ENCODE measurements at places on chromosomes 2 and 18.

DNA sequence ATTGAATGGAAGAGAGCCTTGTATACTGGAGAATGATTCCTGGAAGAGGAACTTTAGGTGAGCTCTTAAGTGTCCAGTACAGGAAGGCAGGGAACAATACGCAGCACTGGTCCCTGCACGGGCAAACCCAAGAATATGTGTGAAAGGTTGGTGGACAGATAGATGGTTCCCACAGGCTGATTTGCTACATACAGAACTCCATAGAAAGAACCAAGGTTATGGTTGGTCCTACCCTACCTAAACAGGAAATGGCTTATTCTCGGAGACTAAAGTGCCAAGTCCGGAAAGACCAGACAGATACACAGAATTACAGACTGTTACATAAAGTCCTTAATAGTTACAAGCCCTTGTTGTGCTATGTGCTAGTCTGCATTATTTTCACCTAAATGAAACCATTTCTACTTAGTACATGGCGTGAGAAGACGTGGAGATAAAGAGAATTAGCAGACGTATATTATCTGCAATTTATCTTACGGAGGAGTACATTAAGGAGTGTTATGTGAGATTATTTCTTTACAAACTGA, 1.2 kb downstream of the REV1 start:
- DNase-seq, result peak; percentile 31

DNA sequence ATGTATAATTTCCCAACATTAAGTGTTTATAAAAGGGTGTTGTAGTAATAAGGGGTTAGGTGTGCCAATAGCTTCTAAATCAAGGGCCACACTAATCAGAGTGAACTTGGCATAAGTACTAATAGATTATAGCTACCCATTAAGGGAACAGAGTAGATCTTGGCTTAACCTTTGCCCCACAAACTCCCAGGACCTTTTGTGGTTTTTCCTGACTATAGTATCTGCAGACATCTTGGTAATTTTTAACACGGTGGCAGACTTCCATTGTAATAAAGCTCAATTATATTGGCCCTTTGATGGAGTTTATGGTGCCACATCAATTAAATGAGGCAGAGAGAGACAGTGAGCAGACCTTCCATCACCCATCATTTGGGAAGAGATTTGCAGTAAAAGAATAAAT, 358.5 kb upstream of the HNRNPA3 start:
- no peak for DNase-seq

DNA sequence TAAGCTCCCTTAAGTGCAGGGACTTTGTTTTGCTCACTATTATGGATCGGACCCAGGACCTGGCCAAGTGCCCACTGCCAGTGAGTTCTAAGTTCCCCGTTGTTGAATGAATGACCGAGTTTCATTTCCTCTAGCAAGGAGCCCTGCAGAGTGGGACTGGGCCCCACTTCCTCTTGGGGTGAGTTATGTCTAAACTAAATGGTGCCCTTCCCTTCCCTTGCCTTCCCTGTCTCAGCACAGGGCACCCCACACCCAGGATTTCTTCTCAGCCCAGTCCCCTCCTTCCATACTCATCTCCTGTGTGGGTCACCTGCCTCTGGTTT, 195.3 kb upstream of the HS6ST1 start:
- DNase-seq, result no peak

- DNase-seq, result no peak
Measured at GRCh38 chr2:147236601-147237000, 608.2 kb upstream of the ACVR2A start.

GRCh38 chr2:88885679-88886416, 194.4 kb downstream of the RPIA start:
- DNase-seq, result no peak

DNA sequence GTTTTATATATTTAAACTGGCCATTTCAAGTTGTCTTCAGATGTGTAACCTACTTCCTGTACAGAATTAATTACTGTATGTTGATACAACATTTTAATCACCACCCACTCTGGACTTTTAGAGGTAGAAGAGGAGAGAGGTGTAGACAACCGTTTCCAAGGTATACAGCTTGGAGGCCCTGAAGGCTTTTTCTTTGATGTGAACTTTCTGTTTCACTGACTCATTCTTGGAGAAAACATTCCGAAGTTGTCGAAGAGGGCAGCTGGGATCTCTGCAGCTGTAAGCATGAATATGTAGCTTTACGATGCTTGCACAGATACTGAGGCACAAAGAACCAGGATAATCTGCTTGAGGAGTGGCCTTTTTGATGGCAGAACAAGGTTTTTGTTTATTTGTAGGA, 137.0 kb downstream of the NCKAP5 start:
- no peak for DNase-seq

GRCh38 chr2:1742681-1743395, 1.5 kb downstream of the PXDN start:
- peak; percentile 3 for DNase-seq

- DNase-seq, result peak; percentile 49
Measured at GRCh38 chr2:15038366-15039364, 406.1 kb downstream of the LRATD1 start.

DNA sequence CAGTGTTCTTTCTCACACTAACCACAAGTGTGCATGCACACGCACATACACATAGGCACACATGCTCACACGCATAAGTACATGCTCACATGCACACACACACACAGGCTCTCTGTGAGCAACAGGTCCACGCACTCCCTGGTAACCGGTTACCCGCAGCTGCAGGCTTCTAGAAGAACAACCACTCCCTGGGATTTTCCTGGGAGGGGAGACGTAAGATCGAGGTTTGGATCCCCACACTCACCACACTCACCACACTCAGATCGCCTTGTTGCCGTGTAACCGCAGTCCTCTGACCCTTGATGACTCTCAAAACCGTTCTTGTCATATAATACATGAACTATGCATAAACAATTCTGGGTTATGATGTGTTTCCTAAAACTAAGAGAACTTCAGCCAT, 42.2 kb downstream of the TTC32 start:
- no peak for DNase-seq

- no peak for DNase-seq
Measured at GRCh38 chr18:57088883-57089282, 58.0 kb upstream of the BOD1L2 start.

DNA sequence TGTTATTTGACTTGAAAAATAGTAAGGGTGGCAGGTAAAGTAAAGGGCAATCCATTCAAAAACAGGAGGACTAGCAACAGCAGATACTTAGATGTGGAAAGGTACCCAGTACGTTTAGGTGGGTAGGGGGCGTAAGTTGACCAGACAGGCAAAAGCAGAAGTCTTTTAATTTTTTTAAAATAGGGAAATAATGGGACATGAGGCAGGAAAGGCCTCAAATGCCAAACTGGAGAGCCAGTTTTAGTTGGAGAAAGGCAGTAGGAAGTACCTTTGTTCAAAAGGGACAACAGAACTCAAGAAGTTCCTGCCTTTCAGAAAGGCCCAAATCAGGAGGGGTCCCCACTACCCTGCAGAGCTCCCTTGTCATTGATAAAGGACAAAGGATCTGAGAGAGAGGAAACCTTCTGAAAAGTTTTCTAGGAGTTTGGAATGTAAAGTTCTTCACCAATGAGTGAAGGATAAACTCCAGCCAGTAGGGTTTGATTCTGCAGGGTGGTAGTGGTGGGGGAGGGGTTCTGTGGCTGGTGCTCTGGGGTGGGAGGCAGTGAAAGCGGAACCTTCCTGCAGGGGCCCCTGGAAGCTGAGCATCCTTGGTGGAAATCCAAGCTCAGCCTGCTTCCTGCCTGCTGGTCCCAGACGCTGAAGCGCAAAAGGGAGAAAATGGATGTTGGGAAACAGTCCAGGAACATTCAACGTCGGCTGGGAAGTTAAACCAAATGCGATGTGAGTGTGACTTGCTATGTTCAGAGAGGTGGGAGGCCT, 40.1 kb downstream of the TMEM17 start:
- no peak for DNase-seq

All from activated CD4-positive, alpha-beta T cell treated with anti-CD3 and anti-CD28 coated beads, Interleukin-10, Interleukin-2, amounts not matched to agents 100 ng/mL and 50 ng/mL, durations not matched to agents 16 hours and 8 hours (primary cell).